ENCODE measurements at places on chromosomes 1 and 21.

DNA sequence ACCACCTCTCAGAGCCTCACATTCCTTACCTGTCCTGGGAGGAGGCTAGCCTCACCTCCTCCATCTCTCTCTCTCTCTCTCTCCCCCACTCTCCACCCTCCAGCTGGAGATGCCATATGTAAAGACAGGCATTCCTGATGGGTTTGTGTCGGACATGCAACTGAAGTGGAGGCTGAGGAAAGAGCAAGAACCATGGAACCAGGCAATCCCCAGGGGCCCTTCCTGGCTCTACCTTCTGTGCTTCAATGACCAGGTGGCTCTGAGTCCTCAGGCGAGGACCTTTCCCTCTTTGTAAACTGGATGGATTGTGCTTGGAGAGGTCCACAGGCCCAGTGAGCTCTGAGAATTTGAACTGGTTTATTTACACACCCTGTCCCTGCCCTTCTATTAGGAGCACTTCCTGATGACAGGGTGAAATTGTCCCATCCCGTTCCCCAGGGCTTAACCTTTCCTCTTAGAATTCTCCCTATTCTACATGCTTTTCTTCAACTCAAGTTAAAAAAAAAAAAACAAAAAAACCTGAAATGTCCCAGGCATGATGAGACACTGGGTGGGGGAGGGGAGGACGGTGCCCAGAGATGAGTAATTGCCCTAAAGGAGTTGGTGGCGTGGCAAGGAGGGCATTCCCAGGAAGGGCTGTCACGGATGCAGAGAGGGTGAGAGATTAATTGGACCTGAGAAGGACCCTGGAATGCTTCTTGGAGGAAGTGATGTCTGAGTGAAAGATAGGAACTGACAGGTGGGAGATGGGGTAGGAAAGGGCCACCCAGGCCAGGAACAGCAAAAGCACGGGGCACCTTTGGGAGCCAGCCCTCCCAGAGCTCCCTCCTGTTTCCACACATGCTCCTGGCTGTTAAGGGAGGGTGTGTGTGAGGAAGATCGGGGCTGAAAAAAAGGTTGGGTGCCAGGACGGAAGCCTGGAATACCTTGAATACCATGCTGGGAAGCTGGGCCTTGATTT, 50.2 kb upstream of the WASF2 start:
- DNase-seq: no peak

- DNase-seq: no peak
Observed at GRCh38 chr1:212858461-212859265, 588 bp downstream of the FLVCR1 start.

DNA sequence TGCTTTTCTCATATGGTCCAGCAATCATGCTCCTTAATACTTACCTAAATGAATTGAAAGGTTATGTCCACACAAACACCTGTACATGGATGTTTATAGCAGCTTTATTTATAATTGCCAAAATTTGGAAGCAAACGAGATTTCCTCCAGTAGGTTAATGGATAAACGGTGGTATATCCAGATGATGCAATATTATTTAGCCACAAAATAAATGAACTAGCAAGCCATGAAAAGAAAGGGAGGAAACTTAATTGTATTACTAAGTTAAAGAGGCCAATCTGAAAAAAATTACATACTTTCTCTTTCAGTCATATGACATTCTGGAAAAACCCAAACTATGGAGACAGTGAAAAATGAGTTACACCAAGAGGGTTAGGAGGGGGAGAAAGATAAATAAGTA, 76.3 kb upstream of the LRRC7 start:
- no peak for DNase-seq

DNA sequence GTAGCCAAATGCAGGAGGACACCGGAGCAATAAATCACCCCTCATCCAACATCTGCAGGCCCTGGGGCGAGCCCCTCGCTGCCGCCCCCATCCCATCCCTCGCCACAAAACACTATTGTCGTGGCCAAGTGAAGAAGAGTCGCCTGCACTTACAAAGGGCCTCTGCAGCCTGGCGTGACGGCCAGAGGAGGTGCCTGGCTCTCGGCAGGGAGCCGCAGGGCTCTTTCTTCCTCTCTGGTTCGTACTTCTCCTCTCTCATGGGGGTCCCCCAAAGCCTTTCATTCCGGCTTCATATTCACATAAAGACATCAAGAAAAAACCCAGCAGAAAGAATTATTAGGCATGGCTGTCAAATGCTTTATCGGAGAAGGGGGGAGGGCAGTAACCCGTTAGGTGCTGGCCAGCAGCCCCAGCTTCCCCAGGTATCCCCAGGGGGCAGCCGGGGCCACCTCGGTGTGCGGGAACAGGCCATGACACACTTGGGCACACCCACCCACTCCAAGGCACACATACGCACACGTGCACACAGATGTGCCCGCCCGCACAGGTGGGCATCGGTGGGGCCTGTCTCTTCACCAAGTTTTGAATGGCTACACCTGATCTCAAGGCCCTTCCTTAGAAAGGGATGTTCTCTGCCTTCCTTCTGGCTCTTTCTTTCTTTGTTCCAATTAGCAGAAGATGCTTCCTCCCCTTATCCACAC, 149.1 kb downstream of the PRDM16 start:
- DNase-seq: no peak

DNA sequence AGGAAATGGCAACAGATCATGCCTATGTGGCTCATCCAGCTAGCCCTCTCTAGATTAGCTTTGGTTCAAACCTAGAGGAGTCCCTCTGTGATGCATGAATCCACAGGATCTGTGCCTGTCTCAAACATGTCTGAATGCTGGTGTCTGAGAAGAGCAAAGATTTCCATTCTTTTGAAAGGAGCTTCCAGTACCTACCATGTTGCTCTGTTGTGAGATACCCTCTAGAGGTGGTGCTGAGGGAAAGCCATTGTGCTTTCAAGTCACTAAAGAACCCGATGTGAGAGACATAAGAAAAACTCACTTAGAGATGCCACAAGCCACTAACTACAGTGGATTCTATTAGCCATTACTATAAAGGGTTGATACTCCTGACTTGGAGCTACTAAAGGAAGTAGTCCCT, 103.6 kb downstream of the LRRC40 start:
- no peak for DNase-seq

DNA sequence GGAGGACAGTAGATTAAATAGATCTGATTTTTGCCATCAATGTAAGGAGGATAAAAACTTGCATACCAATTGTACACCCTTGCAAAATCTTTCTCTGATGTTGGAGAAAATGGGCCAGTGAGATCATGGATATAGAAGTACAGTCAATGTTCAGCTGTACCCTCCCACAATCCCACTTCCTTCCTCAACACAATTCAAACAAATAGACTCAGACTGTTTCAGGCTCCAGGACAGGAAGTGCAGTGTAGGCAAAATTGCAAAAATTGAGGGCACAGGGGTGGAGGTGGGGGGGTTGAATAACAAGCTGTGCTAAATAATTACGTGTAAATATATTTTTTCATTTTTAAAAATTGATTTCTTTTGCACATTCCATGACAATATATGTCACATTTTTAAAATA, 3.9 kb upstream of the IFI44 start:
- no peak for DNase-seq

DNA sequence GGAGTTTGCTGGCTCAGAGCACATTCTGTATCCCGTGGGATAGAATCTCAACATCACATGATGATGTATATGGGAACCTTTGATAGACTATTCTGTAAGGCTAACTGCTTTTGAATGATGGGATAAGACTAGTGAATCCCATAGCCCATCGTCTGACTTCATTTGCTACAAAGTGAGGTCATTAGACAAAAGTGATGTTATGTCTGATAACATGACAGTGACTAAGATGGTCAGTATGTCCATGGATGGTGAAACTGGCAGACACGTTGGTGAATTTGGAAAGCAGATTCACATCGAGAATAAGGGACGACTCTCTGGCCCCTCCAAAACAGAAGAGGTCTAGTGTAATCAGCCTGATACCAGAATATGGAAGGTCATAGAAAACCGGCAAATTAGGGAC, 108.4 kb downstream of the HHAT start:
- DNase-seq: no peak

DNA sequence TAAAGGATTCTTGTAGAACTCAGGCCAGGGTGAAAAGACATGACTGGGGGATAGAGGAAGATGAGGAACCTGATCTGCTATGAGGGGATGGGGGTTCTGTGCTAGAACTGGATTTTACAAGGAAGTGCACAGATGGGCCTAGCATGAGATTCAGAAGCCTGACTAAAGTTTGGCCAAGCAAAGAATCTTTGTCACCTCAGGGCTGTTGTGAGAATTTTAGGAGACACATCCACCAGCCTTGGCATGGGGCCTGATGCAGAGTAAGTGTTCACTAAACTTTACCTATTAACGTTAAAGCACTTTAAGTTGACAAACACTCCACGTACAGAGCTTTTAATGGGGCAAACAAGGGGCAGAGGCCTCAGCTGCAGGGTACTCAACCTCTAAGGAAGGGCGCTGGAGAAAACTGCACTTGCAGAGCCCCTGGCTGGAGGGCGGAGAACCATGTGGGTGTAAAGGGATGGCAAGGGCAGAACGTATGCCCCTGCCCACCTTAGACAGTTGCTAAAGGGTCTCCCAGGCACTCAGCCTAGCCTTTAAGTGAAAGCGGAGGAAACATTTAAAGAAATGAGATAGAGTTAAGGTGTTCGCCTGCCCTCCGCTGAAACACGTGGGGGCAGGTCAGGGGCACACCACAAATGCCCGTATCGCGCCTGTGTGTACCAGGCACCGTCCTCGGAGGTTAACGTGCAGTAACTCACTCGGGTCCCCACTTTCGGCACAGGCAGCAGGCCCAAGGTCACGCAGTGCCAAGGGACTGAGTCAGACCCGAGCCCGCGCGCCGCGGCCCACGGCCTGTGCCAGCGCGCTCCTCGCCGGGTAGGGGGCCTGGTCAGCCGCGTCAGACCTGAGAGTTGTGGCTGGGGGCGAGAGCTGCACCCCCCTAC, 990 bp upstream of the MRPS6 start:
- no peak for DNase-seq

GRCh38 chr1:109767637-109768334, 4.1 kb upstream of the EPS8L3 start:
- DNase-seq: no peak

GRCh38 chr1:241473026-241473425, 46.5 kb downstream of the FH start:
- no peak for DNase-seq

DNA sequence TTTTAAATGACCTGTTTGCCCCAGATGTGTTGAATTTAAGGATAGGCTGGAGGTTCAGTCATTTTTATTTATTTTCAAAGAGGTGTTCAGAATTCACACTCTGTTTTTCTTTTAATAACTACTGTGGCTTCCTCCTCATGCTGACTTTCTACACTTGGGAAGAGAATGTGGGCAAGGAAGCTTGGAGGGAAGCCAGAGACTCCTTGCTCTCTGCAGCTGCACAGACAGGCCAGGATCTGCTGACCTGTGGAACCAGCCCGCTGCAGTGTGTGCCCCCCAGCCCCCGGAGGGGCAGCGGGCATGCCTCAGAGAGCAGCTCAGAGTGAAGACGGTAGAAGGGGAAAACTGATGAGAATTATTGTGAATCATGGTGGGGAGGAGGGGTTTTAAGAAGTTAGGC, 16.9 kb downstream of the MGST3 start:
- DNase-seq: no peak

- DNase-seq: no peak
Observed at GRCh38 chr1:230306169-230306568, 120.0 kb downstream of the PGBD5 start.

GRCh38 chr1:205294175-205294917, 27.2 kb downstream of the NUAK2 start:
- no peak for DNase-seq

GRCh38 chr1:177439301-177439700, 268.5 kb downstream of the BRINP2 start:
- DNase-seq: no peak

DNA sequence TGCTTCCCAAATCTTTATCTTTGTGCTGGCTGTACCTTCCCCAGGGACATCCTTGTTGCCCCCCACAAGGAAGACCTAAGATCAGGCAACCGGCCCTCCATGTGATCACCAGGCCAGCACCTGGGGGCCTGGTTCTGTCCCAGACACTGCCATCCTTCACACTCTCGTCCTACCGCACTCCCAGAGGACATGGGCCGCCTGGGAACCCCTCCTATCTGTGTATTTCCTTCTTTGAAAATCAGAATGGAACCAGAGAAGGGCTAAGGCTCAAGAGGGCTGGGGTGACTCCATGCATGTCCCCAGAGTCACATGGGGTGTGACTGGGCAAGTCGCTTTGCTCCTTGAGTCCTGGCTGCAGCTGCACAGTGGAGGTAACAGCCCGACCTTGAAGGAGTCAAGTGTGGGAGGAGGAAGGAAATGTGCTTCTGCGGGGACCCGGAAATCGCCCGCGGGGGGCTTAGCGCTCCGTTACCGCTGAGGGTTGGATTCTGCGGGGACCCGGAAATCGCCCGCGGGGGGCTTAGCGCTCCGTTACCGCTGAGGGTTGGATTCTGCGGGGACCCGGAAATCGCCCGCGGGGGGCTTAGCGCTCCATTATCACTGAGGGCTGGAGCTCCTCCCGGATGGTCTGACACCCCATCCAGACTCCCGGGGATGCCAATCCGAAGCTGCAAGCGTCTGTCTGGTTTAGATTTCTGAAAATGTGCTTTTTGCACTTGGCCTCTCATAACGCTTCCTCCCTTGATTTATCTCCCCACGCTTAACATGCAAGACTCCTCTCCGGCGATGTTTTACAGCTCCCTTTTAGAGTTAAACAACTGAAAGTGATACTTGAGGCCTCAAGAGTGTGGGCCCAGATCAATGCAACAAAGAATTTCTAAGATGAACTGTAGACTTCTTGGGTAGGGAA, 278.9 kb downstream of the NPHP4 start:
- DNase-seq: no peak

GRCh38 chr1:74478979-74479378, 33.4 kb downstream of the LRRC53 start:
- DNase-seq: no peak

- DNase-seq: no peak
Observed at GRCh38 chr1:30487042-30487441, 236.3 kb downstream of the MATN1 start.

- DNase-seq: no peak
Observed at GRCh38 chr1:160416369-160416768, 16.0 kb downstream of the VANGL2 start.

DNA sequence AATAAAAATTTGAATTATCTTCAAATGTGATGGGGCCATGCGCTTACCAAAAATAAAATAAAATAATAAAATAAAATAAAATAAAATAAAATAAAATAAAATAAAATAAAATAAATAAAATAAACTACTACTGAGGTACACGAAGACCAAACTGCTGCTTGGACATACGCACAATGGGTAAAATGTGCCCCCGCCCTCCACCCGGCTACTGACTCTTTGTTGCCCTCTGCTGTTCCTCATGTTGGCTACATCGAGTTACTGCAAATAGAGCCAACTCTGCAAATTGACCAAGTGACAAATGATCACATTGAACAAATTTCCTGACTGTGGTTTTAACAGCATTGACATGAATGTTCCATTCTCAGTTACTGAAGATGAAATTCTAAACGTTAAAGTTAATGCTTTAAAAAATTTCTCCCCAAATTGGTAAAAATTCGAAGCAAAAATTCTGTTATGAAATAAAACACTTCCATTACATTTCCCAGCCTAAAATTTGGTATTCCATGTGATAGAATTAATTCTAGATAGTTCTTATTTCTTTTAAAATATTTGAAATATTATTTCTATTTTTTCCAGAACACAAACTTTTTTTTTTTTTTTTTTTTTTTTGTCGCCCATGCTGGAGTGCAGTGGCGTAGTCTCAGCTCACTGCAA, 18.8 kb upstream of the MAP1LC3C start:
- peak; percentile 3 for DNase-seq

- no peak for DNase-seq
Observed at GRCh38 chr1:162364498-162364897, 12.2 kb downstream of the SPATA46 start.
